ENCODE measurements at places on chromosomes 2 and 18.

DNA sequence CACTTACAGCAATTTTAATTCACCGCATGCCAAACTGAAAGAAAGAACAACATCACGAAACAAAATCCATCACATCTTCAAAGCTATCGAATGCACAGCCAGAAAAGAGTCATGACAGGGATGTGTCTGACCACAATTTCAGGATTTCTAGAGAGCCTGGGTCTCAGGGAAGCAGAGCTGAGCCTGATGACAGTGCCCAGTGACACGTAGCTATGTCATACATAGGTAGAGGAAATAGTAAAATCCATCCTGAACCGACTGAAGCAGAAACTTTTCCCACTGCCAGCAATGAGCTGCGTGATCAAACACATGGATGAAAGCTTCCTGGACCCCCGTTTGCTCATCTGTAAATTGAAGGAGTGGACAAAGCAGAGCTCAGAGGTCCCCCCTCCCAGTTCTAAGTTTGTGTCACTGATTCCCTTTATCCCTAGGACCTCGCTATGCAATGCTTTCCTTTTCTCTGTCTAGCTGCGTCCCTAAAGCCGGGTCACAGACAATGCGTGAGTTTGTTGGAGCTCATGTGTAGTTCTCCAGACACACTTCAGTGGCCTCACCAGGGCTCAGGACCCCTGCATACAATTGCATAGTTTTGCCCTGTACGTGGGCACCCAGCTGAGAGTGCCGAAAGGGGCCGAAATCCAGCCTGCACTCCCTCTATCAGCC lies 37.6 kb downstream of the CCBE1 start:
- DNase-seq, result no peak

- DNase-seq, result peak; percentile 72
Observed at GRCh38 chr2:176140513-176141317, 10.6 kb upstream of the HOXD4 start.

GRCh38 chr2:1721706-1722646 lies 22.3 kb downstream of the PXDN start:
- DNase-seq, result no peak

- DNase-seq, result no peak
Observed at GRCh38 chr2:52828112-52828511, 939.5 kb upstream of the CHAC2 start.

DNA sequence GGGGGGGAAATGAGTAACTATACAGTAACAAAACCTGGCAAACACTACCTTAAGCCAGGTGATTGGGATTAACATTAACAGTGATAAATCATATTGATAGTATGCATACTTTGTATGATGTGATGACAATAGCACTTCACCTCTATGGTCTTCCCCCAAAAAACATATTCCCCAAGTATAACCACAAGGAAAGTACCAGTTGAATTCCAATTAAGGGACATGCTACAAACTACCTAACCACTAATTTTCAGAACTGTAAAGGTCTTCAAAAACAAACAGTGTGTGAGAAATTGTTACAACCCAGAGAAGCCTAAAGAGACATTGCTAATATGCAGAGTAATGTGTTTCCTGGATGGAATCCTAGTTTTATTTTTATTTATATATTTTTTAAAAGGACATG lies 152.4 kb downstream of the ZRANB3 start:
- no peak for DNase-seq

DNA sequence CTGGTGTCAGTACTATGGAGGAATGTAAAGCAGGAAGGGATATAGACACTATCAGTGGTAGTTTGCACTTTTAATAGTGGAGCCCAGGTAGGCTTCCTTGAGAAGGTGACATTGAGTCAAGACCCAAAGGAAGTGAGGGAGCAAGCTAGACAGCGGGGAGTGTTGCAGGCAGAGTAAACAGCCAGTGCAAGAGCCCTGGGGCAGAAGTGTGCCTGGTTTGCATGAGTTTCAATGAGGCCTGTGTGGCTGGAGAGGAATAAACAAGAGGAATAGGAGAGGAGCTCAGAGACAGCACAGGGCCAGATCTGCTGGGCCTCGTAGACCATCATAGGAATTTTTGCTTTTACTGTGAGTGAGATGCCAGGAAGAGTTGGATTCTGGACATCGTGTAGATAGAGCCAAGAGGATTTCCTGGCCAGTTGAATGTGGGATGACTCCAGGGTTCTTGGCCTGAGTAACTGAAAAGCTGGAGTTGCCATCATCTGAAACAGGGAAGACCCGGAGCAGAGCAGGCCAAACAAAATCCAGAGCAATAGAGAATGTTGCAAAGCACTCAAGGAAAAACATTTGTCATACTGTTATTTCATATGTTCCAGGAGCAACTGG lies 102.5 kb downstream of the SP3 start:
- DNase-seq, result no peak

DNA sequence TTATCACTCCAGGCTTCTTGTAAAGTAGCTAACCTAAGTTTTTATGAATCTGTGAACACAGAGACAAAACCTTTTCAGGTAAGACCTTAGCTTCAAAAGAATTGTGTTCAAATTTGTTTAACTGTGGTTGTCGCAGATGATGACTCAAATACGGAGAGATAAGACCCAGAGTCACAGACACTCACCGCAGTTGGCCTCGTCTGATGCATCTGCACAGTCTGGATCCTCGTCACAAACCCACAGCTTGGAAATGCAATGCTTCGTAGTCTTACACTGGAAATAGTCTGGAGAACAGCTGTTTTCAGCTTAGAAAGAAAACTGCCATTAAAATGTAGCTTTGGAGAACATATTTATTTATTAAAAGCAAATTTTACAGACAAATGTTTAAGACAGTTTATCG lies 1662.1 kb upstream of the NXPH2 start:
- DNase-seq, result no peak

GRCh38 chr2:122519366-122519765 lies 763.9 kb downstream of the TSN start:
- DNase-seq, result peak; percentile 3

DNA sequence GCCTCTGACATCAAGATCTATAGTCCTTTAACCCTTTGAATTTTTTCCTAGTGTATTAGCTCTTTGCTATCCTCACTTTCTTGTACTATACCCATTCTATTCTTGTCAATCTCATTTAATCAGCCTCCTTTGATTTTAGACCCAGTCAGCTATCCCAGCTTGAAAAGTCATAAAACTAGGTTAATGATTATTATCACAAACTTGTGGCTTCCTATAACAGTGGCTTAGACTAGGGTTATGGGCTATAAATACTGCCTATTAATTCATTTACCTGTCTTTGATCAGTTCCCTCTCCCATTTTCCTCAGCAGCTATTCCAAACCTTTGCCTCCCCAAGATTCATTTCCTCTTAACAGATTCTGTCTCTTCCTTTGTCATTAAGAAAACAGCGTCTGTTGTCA lies 174.8 kb downstream of the UBR3 start:
- no peak for DNase-seq

- no peak for DNase-seq
Observed at GRCh38 chr18:26956863-26957262, 91.4 kb upstream of the AQP4 start.

GRCh38 chr2:181876614-181877063 lies 14.9 kb upstream of the ITPRID2 start:
- DNase-seq, result peak; percentile 2

GRCh38 chr2:203018181-203018580 lies 3.5 kb downstream of the NBEAL1 start:
- peak; percentile 32 for DNase-seq

GRCh38 chr2:170968205-170969003 lies 39.4 kb downstream of the GORASP2 start:
- no peak for DNase-seq

DNA sequence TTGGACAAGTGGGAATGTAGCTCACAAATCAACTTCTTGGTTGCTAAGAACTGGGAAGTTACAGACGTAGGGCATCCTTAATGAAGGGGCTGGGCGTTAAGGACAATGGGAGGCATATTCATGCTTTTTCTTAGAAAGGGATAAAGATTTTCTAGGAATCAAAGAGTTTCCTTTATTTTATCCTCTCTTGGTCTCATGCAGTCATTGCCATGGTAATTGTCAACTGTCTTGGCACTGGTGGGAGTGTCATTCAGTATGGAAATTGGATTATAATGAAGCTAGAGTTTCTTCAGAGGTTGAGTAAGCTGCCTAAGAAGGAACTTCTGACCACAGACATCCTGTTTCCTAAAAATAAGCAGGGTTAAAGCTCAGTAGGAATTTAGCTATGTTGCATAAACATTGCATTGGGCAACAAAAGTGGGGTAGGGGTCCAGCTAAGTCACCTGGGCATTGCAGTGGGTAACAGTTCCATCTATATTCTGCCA lies 114.0 kb downstream of the LYPD6B start:
- DNase-seq, result no peak

GRCh38 chr2:71950256-71951082 lies 197.2 kb downstream of the CYP26B1 start:
- DNase-seq, result no peak

DNA sequence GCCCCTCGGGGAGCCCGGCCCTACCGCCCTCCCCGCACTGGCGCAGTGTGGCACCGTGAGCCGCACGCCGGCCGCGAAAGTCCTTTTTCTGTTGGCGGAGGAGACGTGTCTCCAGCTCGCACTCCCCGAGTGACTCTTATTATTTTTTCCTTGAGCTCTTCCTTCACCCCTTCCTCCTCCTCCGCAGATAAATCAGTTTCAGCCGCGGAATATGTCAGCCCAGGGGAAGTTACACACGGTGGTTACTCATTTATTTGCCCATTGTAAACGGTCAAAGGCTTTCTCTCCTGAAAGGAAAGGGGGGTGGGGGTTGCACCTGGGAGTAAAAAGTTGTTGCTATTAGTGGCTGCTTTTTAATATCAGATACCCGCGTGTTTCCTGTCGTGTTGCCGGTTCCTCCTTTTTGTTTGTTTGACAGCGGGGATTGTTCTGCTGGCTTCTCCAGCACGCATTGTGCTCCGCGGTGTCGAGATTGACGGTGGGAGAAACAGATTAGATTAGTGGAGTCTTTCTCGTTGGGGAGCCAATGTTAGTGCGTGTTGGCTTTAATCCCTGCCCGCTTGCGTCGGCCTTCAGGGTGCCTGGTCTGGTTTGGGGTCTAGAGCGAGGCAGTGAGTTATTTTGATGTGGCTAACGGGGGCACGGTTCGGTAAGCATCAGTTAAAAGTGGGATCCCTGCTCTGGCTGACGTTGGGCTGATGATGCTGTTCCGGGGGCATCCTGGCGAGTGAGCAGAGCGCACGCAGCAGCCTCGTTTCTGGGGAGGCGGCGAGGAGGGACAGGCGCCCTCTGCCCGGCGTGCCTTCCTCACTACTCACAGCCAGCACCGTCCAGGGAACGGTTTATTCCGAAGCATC lies 1.6 kb downstream of the CRIM1 start:
- peak; percentile 47 for DNase-seq

- no peak for DNase-seq
Observed at GRCh38 chr2:188819011-188819410, 155.2 kb upstream of the COL3A1 start.

GRCh38 chr18:3508576-3509549 lies 58.9 kb downstream of the TGIF1 start:
- DNase-seq, result no peak

DNA sequence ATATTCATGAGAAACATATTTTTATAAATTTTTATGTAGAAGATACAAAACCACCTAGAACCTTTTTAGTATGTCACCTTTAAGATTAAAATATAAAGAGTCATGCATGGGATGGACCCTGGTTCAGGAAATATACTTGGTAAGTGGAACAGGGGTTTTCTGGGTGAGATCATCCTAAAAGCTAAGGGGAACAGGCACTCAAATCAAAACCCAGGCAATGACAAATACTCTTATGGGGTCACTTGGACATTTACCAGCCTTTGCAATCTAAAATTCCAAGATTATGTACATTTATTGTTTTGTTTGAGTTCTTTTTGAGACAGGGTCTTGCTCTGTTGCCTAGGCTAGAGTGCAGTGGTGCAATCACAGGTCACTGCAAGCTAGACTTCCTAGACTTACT lies 65.8 kb downstream of the SGPP2 start:
- no peak for DNase-seq

GRCh38 chr18:47701134-47701533 lies 229.3 kb downstream of the SMAD2 start:
- DNase-seq, result no peak

DNA sequence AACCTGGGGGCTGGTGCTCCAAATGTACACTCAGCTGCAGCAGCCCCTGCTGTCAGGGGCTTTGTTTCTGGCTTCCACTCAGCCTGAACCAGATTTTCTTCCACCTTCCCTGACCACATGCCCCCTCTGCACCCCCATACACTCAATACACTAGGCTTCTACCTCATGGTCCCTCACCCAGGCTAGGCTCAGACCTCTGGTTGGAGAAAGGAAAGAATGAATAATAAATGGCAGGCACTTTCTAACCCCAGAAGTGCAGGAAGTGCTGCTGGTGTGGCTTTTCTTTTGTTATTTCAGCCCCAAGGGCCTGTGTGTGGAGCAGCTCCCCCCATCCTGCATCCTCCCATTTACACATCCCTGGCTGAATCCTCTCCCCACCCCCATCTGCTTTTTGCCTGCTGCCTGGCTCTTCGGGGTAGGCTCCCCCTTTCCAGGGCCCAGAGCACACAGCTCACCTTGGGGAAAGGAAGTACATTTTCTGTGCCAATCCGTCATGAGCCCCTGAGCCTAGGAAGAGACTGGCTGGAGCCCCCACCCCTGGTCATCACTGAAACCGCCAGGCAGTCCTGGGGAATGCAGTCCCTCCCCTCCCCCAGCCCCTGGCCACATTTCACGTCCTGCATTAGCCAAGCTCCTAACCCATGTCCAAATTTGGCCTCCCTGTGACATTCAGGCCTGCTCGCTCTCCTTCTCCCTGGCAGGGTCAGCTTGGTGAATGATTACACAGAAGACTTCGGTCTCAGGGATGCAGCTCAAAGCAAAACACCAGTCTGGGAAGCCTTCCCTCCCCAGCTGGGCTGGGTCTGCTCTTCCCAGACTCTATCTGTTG lies 2.6 kb downstream of the DYSF start:
- DNase-seq, result no peak

GRCh38 chr18:35379421-35379820 lies 2.3 kb upstream of the ZNF396 start:
- no peak for DNase-seq
